ENCODE measurements at places on chromosomes 3 and 15.

- DNase-seq, result no peak
Measured at GRCh38 chr3:171636666-171637065, 173.6 kb downstream of the PLD1 start.

DNA sequence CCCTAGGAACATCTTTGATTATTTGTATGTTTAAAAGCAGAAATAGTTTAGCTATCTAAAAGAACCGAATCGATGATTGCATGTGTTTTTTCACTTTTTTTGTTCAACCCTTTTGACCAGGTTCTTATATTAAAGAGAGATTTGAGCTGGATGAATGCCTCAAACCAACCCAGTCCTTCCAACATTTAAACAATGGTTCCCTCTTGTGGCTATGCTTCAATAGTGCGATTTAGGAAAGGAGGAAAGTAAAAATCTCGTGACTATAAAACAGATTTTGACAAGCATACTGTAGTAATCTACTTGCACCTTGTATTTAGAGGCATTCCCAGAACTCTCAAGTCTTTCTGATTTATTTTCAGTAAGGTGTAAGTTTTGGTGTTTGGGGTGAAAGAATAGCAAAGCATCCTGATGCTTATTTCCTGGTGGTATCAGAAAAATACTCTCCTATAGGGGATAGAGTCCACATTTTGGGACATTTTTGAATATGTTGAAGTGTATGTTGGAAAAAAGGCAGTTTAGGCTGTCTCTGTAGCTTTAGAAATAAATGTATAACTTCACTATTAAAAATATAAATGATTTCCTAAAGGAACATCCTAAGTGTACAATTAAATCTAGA is 159.6 kb upstream of the KCNH8 start:
- DNase-seq, result no peak

- DNase-seq, result no peak
Measured at GRCh38 chr3:43870120-43870519, 179.4 kb downstream of the ABHD5 start.

DNA sequence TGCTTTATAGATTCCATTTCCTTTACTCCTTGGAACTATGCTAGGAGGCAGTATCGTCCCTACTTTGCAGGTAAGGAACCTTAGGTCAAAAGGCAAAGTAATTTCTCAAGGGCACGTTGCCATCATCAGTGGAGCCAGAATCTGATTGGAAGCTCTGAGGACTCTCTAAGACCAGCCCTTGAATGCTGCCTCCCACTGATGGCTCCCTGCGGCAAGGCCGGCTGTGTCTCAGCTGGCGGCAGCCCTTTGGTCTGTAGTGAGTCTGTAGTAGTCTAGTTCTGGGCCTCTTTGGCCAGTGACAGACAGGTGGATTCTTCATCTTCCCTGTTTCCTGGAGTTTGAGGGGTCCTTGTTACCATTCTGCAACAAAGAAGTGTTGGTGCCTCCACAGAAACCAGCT is 76.2 kb downstream of the PCCB start:
- no peak for DNase-seq

- DNase-seq, result no peak
Measured at GRCh38 chr15:85306946-85307686, 73.3 kb upstream of the AKAP13 start.

DNA sequence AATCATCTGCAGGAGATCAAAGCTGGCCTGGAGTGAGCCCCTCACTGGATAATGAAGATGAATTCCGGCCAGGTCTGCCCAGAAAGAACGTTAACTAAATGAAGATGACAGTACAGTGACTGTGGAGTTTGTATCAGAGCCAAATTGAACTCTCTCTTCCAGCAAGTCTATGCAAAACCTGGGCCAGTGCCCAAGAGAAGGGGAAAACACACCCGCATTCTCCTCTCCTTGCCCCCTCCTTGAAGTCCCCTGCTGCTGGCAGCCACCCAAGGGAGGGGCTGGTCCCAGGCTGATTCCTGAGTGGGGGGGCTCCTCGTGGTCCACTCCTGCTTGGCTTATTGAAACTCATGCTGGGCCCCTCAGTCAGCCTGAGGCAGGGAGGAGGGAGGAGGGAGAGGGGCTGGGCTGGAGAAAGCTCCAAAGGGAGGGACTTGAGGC is 155.7 kb downstream of the RAB11A start:
- DNase-seq, result peak; percentile 55

DNA sequence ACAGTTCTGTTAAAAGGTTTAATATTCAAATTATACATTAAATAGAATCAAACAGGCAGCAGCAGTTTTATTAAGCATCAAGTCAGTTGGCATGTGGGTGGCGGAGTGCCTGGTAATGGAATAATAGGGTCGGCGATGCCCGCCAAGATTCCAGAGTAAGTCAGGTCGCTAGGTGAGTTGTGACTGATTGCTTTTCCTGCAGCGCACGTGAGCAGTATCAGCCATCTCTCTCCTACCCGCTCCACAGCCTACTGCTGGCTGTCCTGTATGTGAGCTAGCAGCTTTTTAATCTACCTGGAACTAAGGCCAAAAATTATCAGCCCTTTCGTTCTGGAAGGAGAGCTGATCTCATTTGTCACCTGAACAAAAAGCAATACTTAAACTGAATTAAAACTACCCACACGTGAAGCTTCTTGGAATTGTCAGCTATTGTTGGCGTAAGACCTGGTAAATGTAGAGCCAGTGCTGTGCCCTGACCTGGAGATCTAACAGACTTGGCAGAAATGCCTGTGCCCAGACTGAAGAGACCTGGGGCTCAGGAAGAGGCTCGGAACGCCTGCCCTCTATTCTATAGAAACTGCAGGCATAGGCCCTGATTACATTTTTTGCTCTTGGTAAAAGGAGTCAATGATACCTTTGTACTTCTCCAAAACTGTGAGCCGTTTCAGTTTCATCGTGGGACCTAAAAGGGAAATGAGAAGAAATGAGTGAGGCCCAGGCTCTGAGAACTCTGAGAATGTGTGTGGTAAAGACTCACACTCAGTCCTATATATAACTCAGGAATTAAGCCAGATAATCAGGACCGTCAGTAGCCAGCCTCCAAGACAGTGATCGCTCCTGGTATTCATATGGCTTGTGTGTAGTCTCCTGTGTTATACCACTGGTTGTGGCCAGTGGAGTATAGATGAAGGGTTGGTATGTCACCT is 21.9 kb downstream of the IDH3A start:
- DNase-seq, result no peak

DNA sequence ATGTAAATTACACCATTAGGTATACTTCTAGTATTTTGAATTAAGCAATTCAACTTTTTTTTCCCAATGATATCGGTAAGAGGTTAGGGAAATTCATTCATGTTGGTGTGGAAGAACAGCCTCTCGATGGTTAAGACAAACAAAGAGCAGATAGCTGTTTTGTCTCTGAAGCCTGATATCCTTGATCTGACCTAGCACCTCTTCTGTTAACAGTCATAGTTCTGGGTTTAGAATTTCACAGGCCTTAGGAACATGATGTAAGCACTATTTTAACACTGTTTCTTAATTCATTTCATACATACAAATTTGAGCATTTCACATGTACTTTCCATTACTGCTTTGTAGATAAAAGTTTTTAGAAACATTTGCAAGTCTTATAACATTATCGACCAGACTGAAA is 367.5 kb upstream of the ZNF385D start:
- no peak for DNase-seq

- no peak for DNase-seq
Measured at GRCh38 chr3:46626039-46626438, 13.7 kb downstream of the FAM240A start.

DNA sequence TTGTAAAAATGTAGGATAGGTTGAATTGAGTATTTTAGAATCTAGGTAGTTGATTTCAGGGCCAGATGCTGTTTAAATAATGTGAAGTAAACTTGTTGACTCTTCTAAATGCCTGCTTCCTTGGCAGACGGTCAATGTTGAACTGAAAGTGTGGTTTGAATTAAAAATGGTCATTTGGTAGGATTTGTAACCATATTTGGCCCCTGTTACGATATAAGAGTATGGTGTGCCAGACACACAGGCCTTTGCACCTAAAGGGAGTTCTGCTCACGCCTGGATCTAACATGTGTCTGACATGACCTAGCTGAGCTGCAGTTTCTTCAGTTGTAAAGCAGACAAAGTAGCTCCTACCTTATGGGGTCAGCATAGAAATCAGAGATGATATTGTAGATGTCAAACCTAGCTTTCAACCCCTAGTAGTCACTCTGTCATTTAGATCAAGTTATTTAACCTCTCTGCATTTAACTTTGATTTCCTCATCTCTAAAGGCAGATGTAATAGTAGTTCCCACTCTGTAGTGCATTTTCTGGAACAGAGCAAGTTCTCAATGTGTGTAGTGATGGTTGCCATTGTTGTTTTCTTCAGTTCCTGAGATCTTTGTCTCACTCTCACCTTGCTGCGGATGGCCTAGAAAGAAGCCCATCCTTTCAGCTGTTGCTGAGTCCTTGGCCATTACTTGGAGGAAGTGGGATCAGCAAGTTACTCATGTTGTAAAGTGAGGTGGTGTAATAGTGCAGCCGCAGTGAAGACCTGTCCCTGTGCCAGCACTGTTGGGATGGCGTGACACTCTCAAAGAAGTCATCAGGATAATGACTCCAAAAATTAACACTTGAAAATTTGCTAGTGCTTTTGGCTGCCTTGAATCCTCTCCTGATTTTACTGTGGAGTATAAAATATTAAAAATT is 90.2 kb downstream of the GHSR start:
- DNase-seq, result no peak

GRCh38 chr15:80210611-80211573 is 41.1 kb downstream of the CTXND1 start:
- no peak for DNase-seq

GRCh38 chr3:33179132-33179531 is 39.5 kb downstream of the SUSD5 start:
- no peak for DNase-seq

- no peak for DNase-seq
Measured at GRCh38 chr3:179898024-179898423, 138.7 kb downstream of the PEX5L start.

DNA sequence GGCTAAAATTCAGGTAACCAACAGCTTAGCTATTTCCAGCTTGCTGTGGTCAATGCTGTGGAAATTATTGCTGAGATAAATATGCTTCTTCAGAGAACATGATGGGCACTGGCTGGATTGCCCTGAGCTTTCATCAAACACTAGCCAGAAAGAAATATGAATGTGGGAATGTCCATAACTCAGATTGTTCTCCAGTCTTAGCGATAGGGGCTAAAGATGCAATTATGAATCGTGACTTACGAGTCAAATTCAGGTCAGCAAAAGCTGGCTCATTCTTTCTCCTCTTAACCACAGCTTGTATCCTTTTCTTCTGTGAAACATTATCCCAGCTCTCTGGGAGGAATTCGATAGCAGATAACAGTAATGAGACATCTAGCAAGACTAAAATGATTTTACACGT is 307.6 kb downstream of the RYR3 start:
- no peak for DNase-seq

DNA sequence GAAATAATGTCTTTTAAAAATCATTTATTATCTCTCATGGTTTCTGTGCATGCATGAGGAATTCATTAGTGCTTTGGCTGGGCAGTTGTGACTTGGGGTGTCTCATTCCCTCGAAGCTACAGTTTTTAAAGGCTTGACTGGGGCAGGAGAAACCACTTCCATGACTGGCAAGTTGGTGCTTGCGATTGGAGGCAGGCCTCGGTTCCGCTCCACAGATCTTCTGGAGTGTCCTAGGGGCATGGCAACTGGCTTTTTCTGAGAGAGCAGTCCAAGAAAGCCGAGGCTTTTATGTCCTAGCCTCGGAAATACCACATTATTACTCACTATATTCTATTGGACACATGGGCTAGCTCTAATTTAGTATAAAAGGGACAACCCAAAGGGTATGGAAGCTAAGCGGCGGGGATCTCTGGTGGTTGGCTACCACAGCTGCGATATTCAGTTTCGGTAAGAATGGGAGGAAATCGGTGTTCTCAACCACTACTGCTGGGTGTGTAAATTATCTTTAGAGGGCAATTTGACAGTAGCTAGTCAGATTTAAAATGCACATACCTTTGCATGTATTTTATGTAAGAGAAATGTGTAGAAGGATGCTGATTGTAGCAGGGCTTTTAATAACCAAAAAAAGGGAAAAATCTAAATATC is 48.8 kb upstream of the TOP2B start:
- DNase-seq, result no peak

GRCh38 chr3:37163262-37164015 is 10.9 kb downstream of the LRRFIP2 start:
- DNase-seq, result no peak

GRCh38 chr15:53462651-53463050 is 296.8 kb downstream of the WDR72 start:
- DNase-seq, result no peak

- DNase-seq, result no peak
Measured at GRCh38 chr3:11350374-11350773, 78.2 kb downstream of the ATG7 start.

- no peak for DNase-seq
Measured at GRCh38 chr3:33858131-33858530, 59.7 kb downstream of the PDCD6IP start.

- DNase-seq, result no peak
Measured at GRCh38 chr15:37789397-37789786, 145.0 kb upstream of the TMCO5A start.

DNA sequence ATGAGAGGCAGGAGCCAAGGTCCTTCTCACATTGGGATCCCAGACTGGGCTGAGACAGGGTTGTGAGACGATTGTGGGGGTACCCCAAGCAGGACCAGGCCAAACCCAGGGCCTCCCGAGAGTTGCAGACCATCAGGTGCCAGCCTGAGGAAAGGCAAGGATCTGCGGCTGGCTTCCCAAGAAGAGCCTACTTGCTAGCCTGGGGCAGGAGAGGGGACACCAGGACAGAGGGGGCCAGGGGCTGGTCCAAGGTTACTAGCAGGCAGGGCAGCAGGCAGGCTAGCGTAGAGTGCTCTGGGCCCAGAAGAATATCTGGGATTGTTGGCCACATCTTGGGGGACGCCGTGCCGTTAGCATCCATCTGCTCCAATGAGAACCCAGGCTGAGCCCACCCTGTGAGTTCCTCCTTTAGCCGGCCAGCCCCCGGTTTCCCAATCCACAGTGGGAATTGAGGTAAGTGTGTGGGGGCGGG is 546 bp downstream of the CISH start:
- DNase-seq, result no peak

- DNase-seq, result no peak
Measured at GRCh38 chr15:92290359-92290992, 103.2 kb upstream of the ST8SIA2 start.

DNA sequence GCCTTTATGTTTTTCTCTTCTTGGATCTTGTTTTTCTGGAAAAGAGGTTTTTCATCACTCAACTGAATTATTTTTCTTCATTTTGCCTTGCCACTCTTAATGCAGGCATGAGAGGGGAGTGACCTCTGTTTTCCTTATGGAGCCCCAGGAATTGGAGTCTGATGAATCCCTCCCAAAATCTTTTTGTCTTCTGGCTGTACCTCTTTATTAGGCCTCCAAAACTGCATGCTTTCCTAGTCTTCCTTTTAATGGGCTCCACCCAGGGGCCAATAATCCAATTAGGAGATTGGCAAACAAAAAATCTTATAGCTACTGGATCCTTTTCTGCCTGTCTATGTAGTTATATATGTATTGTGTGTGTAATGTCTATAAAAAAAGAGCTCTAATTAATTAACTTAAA is 192.4 kb upstream of the PEX5L start:
- DNase-seq, result no peak

DNA sequence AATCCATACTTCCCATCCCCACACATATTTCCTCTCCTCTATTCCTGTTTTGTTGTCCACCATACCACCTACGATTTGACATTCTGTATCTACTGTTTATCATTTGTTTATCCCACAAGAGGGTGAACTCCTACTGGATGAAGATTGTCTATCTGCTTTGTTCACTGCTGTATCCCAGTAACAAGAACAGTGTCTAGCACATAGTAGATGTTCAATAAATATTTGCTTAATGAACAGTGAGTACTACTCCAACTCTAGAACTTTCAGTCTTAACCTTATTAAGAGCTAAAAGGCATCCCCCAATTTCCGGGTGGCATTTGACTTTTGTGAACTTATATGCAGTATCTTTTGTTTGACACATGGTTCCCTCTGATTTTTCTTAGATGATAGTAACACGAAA is 1.3 kb downstream of the PYGO1 start:
- no peak for DNase-seq
